ENCODE measurements at places on chromosomes 1 and 21.
A peak's percentile ranks its signal among the peaks of the same experiment; 100 is the strongest.

GRCh38 chr1:64186138-64186897 is 17.1 kb upstream of the UBE2U start:
- DNase-seq, result no peak

DNA sequence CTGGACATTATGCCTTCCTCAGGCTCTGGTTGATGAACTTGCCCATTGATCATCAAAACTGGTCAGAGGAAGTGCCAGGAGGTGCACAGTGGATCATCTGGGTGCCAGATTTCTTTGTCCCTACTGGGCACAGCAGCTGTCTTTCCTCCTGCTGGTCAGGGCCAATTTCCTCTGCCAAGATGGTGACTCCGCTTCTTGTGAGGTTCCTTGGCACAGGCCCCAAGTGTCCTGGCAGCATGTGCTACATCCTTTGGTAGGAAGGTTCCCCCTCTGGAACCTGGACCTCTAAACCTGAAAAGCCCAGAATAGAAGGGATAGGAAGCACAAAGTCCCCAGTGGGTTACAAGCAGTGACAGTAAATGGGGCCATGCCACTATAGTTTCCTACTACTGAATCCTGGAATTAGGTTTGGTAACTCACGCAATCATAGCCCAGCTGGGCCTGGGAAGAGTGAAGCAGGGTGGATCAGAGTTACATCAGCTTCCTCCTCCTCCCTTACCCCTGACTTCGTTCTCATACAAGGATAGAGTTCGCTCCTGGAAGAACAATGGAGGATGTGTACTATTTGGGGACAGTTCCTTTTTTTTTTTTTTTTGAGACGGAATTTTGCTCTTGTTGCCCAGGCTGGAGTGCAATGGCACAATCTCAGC is 147.1 kb downstream of the CNIH3 start:
- no peak for DNase-seq

- no peak for DNase-seq
These were observed 14.9 kb downstream of the SLC26A9 start for GRCh38 chr1:205928317-205928716.

GRCh38 chr1:116817582-116818064 is 63.4 kb downstream of the CD2 start:
- DNase-seq, result peak; percentile 30

DNA sequence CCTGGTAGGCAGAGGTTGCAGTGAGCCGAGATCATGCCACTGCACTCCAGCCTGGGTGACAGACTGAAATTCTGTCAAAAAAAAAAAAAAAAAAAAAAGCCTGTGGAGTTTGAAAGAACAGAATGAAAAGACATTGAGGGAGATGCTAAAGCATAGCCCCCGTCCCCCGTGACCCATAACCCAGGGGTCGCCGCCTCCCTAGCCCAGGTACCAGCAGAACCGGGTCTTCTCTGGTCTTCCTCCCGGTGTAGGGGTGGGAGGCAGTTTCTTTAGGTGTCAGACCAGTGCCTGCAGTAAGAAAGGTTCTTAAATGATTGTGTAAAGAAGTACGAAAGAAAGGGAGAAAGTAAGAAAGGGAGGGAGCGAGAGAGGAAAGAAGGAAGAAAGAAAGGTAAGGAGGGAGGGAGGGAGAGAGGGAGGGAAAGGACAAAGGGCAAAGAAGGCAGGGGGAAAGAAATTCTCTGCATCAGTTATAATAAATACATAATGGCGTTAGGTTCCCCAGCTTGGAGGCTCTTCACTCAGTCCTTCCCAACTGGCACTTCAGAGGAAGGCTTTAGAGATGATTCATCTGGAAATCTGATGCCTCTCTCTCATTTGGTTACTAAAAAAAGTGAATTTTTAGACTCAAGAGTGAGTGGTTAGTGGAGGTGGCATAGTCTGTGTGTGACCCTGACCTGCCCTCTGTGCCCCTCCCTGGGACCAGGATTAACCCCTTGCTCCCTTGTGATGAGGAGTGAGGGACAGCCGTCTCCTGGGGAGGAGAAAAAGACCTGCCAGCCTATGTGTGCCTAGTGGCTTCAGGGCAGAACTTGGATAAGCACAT is 1.1 kb downstream of the IL24 start:
- DNase-seq, result no peak

GRCh38 chr1:203366476-203366875 is 15.6 kb upstream of the FMOD start:
- DNase-seq, result no peak

GRCh38 chr1:112761714-112762480 is 46.8 kb upstream of the PPM1J start:
- no peak for DNase-seq

GRCh38 chr1:191595170-191595569 is 563.1 kb upstream of the RGS18 start:
- no peak for DNase-seq

DNA sequence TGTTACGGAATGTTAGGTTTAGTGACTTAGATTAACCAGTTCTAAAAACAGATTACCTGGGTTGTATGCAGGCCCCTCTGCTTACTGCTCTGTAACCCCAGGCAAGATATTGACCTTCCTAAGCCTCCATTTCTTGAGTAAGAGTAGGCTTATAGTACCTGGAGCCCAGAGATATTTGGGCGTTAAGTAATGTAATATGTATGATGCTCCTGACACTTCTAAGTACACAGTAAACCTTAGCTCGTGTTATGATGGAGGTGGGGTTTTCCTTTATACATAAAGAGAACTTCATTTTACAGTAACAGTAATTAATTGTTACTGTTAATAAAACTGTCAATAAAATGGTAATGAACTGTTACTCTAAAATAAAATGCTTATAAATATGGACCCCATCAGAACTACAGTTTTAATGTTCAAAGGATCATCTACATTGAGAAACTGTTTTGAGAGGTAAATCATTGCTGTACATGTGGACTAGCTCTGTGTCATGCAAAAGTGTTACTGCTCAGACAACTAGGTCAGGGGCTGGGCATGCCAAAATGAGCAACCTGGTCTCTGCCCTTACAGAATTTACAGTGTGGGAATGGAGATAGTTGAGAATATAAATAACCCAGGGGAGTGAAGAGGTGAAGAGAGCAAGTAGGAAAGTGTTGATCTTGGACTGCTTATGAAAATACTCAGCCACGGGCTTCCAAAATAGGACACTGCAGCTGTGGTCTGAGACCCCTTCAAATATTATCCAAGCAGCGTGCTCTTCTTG is 26.6 kb downstream of the LRRC8C start:
- DNase-seq, result no peak

Measured in GM12891 (cell line).